Ammon's horn (tissue), 1 donor: ENCODE measurements at places on chromosomes 6 and 20.

DNA sequence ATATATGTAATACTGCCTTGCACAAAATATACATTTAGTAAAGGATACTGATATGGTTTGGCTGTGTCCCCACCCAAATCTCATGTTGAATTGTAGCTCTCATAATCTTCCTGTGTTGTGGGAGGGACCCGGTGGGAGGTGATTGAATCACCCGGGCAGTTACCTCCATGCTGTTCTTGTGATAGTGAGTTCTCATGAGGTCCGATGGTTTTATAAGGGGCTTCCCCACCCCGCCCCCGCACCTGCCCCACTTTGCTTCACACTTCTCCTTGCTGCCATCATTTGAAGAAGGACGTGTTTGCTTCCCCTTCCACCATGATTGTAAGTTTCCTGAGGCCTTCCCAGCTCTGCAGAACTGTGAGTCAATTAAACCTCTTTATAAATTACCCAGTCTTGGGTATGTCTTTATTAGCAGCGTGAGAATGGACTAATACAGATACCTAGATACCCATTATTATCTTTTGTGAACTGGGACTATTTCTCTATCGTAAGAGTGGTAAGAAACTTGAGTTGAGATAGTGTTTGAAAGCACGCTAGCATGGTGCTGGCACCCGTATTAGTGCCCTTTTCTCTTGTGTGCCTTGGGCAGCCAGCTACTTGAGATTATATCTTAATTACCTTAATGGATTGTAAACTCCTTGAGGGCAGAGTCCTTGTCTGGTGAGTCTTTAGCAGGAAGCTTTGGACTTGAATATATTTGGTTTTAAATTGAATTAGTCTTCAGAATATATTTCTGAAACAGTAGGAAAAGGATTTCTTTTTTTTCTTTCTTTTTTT is 25.6 kb downstream of the TOP1 start:
- DNase-seq = no peak

GRCh38 chr6:105620878-105621277 is 218.0 kb upstream of the PREP start:
- no peak for DNase-seq

- no peak for DNase-seq
These were observed 254.2 kb upstream of the HSF2 start for GRCh38 chr6:122145246-122145645.

- no peak for DNase-seq
These were observed 86.0 kb downstream of the CBLN4 start for GRCh38 chr20:55919319-55919718.

- no peak for DNase-seq
These were observed 148.5 kb downstream of the MRPL14 start for GRCh38 chr6:43978473-43979346.

GRCh38 chr6:106518748-106519147 is 110.5 kb downstream of the RTN4IP1 start:
- no peak for DNase-seq

DNA sequence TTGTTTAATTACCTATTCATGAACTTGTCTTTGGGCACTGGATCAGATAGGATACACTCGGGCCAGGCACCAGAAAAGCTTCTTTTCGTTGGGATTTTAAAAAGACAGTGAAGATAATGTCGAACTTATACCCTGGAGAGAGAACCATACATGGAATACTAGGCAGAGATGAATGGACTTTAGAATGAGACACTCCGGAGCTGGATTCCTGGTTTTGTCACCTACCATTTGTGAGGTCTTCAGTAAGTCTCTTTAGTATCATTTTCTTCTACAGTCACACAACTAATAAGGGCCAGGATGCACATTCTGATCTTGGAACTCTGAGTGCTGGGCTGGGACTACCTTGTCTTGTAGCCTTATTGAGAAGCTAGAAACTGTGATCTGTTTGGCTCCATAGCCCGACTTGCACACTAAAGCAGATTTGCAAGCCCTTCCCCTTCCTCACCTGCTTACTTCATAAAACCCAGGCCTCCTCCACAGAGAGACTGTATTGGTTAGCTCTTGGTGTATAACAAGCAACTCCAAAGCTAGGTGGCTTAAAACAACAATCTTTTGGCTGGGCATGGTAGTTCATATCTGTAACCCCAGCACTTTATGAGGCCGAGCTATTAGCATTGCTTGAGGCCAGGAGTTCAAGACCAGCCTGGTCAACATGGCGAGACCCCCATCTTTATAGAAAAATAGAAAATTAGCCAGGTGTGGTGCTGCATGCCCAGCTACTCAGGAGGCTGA is 7.4 kb upstream of the IFT52 start:
- DNase-seq = no peak
